AG09319 (cell line): ENCODE measurements at places on chromosomes 4 and X.

GRCh38 chrX:113512700-113513395 is 672.2 kb upstream of the AMOT start:
- peak; percentile 14 for DNase-seq

- DNase-seq = no peak
These were observed 72.3 kb upstream of the STIM2 start for GRCh38 chr4:26788341-26788733.

DNA sequence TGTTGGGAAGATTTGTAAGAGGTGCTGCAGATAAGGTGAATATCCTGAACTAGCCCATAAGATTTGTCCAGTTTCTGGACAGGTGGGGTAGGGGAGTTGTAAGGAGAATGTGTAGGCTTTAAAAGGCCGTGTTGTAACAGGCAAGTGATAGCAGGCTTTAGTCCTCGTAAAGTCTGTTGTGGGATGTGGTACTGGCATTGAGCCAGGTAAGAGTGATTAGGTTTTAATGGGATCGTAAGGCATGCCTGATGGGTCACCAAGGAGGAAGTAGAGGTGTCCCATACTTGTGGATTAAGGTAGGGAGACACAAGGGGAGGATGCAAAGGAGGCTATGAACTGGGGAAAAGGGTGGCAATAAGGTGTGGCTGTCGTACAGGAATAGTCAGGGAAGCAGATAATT is 256.9 kb upstream of the DKK2 start:
- no peak for DNase-seq

- DNase-seq = no peak
These were observed 1.1 kb upstream of the AP1S2 start for GRCh38 chrX:15855568-15856221.

DNA sequence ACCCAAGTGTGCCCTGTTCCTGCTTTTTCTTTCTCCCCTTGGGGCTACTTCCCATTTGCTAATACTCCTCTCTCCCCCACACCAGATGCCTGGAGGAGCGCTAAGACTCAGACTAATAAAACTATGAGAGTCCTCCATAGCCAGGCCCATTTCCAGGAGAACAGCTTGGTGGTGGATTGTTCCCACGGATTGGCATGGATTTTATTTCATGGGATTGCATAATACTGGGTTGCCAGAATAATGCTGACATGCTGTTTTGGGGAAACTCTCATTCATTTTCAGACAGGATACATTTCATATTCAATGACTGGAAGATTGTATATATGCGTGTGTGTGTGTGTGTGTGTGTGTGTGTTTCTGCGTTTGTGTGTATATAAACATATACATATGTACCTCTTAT is 447.5 kb upstream of the PITX2 start:
- DNase-seq = no peak

GRCh38 chr4:76783836-76784235 is 114.1 kb downstream of the SOWAHB start:
- no peak for DNase-seq

- peak; percentile 52 for DNase-seq
These were observed 56.9 kb upstream of the PRPS1 start for GRCh38 chrX:107571296-107571998.

- DNase-seq = no peak
These were observed 671.8 kb downstream of the PCDH7 start for GRCh38 chr4:31391976-31392375.

GRCh38 chrX:10591363-10592335 is 28.7 kb downstream of the MID1 start:
- DNase-seq = no peak

DNA sequence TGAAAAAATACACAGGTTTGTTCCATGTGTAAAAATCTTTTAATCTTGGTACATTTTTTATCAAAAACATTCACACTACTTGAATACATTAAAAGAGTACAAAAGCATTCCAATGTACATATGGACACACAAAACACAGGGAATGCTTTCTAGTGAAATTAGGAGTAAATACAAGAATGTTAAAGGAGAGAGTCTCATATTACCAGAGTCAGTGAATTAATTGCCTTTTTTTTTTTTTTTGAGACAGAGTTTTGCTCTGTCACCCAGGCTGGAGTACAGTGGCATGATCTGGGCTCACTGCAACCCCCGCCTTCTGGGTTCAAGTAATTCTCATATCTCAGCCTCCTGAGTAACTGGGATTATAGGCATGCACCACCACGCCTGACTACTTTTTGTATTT is 17.0 kb downstream of the XIAP start:
- DNase-seq = no peak

GRCh38 chr4:171954650-171955049 is 141.4 kb downstream of the GALNTL6 start:
- DNase-seq = no peak

DNA sequence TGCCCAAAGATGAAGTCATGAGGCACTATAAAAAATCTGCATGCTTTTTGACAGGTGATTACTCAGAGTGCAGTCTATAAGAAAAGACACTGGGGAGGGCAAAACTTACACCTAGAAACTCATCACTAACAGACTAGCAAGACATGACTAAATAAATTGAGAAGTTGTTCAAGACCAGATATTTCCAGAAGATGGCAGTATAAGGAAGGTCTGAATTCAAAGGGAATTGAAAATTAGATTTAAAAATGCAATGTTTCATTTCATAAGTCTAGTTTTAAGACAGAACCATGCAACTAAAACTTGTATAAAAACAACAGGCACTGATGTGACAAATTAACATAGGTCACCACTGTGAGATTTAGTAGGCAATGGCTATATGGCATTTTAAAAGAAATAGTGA is 232.5 kb upstream of the POF1B start:
- DNase-seq = no peak

DNA sequence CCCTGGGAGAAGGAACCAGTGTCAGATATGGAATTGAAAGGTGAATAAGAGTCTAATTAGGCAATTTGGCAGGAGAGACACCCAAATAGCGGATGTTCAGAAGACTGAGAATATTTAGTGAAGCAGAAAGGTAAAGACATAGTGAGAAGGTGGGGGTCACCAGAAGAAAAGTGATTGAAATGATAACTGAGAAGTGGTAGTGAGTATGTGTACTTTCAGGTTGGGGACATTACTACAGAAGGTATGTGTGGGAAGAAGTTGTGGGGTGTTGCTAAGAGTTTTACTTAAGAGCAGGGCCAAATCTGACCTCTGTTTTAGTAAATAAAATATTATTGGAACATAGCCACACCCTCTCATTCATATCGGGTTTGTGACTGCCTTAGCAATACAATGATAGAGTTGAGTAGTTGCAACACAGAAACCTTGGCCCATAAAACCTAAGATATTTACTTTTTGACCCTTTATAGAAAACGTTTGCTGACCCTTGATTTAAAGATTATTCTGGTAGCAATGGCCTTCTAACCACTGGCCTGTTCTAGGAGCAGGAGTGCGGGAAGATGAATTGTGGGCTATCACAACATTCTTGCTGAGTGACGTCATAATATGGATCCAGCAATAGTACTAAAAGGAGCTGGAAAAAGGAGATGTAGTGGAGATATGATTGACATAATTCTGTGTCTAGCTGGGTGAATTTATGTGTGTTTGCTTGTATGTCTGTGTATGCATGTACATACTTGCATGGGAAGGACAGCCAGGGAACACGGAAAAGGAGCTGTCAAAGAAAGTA is 115.3 kb downstream of the HS3ST1 start:
- no peak for DNase-seq

- DNase-seq = no peak
These were observed 119.5 kb upstream of the MAP9 start for GRCh38 chr4:155496294-155496626.
